Hematopoietic multipotent progenitor cell (in vitro differentiated cells): ENCODE measurements at places on chromosomes 13 and 19. TPM values are rescaled to one million over a fixed set of nuclear protein-coding genes. Genes with fewer than 3 reads are reported as not detected.

RXFP2 gene
- not detected for total RNA-seq

DNA sequence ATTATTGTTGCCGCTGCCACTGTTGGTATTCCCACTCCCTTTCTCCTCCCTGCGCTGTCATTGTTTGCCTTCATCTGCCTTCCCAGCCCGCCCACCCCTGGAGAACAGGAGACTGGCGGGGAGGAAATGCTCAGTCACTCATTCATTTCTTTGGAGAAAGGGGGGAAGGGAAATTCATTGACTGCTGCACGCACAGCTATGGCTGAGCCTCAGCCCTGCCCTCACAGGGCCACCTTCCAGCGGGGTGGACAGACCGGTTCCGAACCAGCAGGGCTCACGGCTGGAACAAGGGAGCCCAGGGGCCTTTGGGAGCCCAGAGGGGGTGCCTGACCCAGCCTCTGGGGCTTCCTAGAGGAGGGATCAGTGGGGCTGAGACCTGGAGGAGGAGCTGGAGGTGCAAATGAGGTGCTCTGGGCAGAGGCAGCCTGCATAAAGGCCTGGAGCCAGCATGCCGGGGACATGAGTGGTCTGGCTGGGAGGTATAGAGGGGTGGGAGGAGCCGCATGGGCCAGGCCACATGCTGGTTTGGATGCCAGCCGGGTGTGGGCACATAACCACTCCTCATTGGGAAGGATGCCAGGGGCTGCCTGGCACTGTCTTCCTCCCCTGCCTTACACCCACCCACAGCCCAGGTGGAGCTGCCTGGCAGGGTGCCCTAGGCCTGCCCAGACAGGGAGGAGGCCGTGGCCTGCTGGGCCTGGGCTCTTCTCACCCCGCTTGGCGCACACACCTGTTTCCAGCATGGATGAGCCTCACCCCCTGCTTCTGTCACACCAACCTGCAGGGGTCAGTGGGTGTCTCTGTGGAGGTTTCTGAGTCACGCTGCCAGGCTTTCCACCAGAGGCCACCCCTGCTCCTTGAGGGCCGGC, 26.8 kb downstream of the PPP5C start:
- peak; percentile 90 for DNase-seq

GRCh38 chr19:49730166-49730565, 32.9 kb downstream of the TSKS start:
- DNase-seq, result peak; percentile 36

DNA sequence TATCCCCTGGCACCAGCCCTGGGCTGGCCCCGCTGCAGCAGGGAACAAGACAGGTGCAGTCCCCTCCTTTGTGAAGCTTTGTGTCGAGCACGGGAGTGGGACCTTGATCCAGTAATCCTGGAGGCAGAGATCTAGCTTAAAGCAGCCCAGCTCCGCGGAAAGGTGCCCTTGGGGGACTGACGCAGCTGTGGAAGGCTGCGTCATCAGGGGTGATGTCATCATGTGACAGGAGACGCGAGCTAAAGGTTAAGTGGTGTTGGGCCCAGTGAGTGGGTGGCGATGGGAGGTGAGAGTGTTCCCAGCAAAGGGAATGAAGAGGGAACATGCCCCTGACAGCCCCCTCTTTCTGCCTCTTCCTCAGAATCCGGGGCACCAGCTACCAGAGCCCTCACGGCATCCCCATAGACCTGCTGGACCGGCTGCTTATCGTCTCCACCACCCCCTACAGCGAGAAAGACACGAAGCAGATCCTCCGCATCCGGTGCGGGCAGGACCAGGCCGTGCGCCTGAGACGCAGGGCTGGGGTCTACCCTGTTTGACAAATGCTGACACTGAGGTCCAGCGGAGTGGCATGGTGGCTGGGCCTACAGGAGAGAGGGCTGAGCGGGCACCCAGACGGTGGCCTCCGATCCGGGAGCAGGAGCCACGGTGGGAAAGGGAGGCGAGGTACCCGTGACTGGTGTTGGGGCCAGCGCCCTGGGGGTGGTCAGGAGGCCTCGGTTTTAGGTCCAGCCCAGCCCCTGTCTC, 2.6 kb downstream of the LHB start:
- DNase-seq, result no peak

GRCh38 chr19:48999481-49000325, 6.0 kb downstream of the RUVBL2 start:
- peak; percentile 30 for DNase-seq

- DNase-seq, result no peak
Measured at GRCh38 chr13:93227280-93227877, 772 bp downstream of the GPC6 start.
